ENCODE measurements at places on chromosomes 12 and 14. TPM values are rescaled to one million over a fixed set of nuclear protein-coding genes. Genes with fewer than 3 reads are reported as not detected.

DNA sequence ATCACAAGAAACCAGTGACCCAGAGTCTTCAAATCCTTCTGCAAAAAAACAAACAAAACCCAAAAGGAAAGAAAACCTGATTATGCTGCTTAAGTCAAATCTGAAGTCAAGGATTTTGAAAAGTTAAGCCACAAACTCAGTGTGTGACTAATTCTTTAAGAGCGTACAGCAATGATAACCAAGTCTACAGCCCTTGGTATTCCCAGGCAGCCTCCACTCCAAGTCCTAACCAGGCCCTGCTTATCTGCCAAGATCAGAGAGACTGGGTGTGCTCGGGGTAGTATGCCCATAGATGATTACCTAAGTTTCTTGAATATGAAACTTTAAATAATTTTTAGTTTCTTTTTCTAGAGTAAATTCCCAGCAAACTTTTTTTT lies 13.1 kb downstream of the PGAM5 start:
- no peak for DNase-seq

PROX2 gene
- polyA plus RNA-seq: 0.44 TPM

NDRG2 gene
- polyA plus RNA-seq: 170 TPM

FAM181A gene
- not detected for polyA plus RNA-seq

GRCh38 chr14:68547305-68548193 lies 245.3 kb downstream of the ZFP36L1 start:
- no peak for DNase-seq

DNA sequence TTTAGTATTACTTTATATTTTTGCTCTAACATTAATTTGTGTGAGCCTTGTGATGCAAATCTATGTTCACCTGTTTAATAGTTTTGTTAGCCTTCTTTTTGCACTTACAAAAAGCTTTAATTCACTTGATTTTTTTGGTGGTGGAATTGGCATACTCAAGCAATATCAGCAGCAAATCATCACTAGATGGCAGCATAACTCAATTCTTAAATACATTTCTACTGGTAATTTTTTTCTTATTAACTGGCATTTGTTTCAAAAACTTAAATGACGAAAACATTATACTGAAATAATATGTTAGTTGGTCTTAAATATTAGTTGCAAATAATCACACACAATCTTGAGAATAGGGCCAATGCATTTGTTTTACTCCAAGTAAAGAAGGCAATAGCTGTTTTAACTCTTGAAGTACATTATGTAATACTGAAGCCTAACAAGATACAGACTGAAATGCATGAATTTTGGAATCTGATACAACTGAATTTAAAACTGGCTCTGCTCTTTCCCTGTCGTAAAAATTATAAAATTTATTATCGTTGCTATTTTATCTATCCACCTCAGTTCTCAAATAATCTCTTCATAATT lies 151.5 kb downstream of the ATXN7L3B start:
- DNase-seq: peak; percentile 14

PIWIL1 gene
- 1.7 TPM for polyA plus RNA-seq

Data from right renal pelvis (tissue), 4 donors.